ENCODE measurements at places on chromosomes 13 and 19. TPM values are rescaled to one million over a fixed set of nuclear protein-coding genes. Genes with fewer than 3 reads are reported as not detected.

DNA sequence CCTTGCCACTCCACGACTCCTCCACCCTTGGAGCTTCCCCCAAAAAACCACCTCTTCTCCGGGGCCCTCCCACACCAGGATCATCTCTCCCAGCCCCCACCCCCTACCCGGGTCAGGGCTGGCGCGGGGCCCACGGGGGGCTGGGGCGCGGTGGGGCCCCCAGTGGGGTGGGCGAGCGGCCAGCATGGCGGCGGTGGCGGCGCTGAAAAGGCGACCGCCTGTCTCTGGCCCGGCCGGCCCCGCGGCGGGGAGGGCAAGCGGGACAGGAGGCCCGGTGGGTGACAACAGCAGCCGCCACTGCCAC lies 850 bp downstream of the DYRK1B start:
- DNase-seq: no peak

TCF3 gene
- total RNA-seq: 23.4 TPM

DNA sequence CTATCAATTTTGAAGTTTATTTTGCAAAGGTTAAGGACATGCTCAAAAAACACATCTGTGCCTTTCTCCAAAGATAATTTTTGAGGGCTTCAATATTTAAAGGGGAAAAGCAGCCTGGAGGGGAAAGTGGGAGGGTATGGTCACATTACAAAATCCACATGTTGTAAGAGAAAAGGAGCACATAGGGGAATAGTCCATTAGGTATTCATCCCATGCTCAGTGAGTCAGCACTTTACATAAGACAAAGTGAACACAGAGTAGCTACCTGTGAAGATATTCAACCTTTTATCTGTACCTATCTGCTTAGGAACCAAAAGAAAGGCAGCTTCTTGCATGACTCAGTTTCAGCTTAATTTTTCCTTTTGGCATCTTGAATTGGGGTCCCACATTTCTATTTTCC lies 932.0 kb downstream of the SLITRK6 start:
- no peak for DNase-seq

ADGRE1 gene
- not detected for total RNA-seq

Measured in tibial nerve (tissue), 4 donors.